ENCODE measurements at places on chromosomes 12 and 14.
A peak's percentile ranks its signal among the peaks of the same experiment; 100 is the strongest.

GRCh38 chr12:74551291-74551690 is 13.7 kb downstream of the ATXN7L3B start:
- no peak for DNase-seq

DNA sequence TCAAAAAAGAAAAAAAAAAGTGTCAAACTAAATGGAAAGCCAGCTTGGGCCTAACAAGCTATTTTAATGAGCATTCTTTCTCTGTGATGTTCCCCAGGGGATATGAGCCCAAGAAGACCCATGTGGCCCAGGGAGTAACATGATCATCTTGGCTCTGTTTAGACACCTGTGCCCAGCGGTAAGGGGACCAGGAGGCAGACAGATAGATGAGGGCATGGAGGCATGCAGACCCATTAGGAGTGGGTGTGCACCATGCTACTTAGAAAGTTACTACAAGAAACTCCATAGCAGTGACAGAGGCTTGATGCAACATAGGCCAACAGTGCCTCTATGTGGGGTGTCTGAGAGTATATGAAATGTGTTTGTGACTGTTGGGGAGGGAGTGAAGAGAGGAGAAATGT is 3.1 kb upstream of the CREBL2 start:
- DNase-seq = no peak

- peak; percentile 95 for DNase-seq
Measured at GRCh38 chr14:64720131-64720576, 15.9 kb downstream of the PLEKHG3 start.

GRCh38 chr14:105059925-105060565 is 5.2 kb downstream of the GPR132 start:
- no peak for DNase-seq

DNA sequence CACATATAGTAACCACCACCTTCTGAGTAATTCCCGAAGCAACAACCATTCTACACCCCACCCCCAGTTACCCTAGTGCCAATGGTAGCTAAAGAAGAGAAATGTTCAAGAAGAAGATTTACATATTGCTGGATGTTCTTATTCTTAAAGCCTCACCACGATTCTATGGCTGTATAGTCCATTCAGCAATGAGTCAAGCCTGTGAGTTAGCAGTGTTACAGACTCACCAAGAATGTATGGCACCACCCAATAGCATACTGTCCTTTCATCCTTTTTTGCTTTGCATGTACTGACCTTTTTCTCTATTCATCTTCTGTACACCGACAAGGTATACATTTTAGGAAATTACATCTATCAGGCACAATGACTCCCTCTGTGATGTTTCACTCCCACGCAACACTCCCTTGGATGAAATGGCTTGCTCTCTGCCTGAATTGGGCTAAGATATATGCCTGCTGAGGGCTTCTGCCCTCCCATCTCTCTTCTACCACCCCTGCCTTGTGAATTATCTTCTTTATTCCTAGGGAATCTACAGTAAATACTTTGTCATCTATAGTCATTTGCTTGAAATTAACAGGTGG is 945.8 kb downstream of the DIO2 start:
- no peak for DNase-seq

DNA sequence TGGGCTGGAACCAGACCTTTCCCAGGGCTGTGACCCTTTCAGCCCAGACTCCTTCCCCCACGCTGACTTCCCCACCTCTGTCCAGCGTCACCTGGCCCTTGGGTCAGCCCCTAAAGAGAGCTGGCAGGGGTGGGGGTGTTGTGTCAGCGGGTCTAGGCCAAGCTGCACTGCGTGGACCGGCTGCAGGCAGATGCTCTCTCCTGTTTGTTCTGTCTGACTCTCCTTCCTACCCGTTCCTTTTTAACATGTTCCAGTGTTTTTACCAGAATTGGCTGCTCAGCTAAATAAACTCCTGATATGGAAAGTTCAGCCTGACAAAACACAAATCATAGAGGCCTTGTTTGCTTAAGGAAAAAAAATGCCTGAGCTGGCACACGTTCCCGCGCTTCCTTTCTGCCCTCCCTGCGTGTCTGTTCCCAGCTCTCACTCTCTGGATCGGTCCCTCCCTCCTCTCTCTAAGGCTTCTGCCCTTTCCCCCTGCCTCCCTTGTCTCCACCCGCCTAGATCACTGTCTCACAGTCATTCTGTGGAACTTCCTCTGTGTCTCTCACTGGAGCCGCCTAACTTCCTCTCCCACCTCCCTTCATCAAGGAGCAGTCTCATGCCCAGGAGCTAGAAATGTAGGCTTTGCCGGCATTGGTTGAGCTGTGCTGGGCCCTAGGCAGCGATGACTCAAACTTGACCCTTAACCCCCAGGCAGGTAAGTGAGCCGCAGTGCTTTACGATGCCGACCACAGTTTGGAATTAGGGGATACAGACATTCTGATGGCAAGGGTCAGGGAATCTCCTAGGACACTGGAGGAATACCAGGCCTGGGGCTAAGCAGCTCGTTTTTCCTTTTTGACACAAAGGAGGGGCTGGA is 15.5 kb upstream of the MLXIP start:
- DNase-seq = no peak

DNA sequence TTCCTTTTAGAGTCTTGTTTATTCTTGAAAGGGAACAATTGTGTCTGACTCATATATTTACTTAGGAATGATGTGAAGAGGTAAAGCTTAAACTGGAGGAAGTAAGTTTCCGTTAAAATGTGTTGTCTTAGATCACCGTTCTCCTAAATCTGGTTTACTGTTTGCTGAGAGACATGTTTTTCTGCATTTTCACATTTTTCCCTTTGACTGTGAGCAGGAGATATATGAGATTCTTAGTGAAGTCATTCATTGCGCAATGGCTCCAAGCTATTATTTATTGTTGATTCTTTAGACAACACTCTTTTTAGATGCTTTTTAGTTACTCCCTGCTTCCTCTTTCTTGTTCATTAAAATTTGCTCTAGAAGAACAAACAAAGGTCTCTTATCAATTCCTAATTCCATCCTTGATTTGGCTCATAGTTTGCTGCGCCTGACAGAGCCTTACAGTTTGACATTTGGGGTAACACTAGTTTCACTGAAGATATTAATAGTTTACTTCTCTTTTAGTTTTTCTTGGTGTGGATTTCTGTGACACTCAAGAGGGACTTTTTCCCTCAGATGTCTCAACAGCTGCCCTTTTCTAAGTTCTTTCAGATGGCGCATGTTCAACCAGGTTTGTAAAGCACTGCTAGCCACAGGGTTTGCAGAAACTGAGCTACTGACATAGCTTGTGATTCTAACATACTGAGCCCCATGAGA is 11.4 kb downstream of the CLECL1 start:
- DNase-seq = no peak

DNA sequence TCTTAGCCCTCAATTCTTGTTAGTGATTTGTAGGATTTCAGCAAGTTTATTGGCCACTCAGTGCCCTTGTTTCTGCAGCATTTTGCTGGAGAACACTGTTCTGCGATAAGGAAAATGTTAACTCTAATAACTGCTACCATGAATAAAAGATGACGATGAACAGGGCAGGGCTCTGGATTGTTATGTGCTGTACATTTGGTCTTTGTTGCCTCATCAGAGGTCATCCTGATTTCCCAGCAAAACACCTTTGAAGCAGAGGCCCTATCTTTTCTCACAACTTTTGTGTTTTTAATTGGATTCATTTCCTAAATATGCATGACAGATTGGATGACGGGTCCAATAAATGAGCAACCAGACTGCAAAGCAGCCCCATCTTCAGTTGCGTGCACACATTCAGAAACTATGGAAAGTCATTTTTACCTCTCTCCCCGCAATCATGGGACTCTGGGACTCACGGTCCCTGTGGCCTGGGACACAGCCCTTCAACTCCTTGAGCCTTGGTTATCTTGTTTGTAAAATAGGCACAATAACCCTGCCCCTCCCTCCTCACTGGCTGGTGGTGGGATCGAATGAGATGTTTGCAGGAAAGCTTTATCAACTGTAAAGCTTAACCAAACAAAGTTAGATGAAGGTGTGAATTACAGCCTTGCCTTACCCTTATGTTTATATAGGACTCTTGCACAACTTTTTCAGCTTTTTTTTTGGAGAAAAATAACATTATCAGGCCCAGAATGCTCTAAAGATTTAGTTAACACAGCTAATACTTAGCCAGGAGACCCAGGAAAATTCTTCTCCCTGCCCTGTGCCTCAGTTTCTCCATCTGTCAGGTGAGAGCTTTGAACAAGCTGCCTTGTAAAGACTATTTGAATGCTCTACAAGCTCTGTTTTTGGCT is 45.4 kb downstream of the RPH3A start:
- no peak for DNase-seq

DNA sequence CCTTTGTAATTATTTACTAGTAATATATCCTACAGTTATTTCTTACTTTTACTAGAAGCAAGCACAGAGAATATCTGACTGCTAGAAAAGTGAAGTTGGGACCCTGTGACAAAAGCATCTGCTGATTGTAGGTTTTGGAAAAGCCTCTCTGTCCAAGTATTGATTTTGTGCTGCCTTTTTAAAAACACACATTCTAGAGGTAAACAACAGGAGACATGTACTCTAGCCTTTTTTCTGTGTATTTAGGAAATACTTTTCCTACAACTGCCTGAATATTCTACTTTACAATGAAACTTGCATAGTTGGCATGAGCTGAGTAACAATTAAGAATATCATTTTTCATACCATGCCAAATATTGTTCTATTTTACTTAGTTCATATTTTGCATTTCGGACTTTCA is 1249.0 kb downstream of the SLC16A7 start:
- no peak for DNase-seq

DNA sequence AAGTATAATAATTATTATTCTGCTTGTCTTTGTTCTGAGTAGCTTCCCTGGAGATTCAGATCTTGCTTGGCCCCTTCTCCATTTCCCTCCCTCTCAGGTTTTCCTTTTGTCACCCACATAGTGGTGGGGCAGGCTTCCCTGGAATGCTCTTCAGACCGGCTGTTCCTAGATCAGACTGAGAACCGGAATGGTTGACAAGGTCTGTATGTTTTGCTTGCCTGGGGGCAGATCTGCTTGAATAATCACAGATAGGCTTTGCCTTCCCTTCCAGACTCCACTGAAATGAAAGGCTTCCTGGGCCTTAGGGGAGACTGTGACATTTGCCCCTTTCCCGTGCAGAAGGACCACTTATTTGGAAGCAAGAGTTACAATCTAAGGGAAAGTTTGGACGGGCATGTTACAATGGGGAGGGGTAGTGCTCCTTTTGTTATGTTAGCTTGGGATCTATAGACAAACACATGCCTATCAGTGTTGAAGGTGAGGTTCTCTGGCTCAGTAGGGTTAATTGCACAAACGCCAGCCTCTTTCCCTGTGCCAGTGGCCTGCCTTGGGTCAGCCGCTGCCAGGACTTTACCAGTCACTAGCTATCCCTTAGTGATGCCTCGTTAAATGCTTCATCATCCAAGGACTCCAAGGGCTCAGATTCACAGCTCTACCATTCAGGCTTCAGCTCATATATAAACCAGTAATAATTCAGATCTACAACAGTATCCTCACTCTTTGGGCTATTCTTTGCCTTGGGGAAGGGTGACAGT is 178.6 kb downstream of the SNAPC1 start:
- no peak for DNase-seq

GRCh38 chr12:39033782-39034181 is 128.4 kb upstream of the CPNE8 start:
- DNase-seq = no peak

DNA sequence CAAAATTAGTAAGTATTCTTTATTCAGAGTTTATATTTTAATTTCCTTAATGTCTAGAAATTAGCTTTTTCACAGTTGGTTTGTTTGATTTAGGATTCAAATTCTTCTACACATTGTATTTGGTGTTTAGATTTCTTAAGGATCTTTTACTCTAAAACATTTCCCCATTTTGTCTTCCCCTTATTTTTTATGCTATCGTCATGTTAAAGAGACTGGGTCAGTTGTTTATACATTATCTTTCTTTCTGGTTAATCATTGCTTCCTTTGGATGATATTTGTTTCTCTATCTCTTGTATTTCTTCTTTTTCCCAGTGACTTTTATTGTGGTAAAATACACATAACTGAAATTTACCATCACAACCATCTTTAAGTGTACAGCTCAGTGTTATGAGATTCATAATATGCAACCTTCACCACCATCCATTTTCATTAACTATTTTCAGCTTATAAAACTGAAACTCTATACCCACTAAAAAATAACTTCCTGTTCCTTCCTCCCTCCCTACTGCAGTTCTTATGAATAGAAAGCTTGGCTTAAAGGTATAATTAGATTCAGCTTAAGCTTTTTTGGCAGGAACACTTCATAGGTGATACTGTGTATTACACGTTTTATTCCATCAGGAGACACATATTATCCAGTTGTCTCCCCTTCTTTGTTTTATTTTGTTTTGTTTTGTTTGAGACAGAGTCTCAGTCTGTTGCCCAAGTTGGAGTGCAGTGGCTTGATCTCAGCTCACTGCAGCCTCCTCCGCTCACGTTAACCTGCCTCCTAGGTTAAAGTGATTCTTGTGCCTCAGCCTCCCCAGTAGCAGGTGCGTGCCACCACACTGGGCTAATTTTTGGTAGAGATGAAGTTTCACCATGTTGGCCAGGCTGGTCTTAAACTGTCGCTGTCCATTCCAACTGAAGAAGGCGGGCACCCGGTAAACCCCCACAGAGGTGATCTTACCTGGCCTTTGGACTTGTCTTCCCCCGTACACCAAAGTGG is 45.0 kb downstream of the NOPCHAP1 start:
- DNase-seq = no peak

GRCh38 chr12:3728686-3729085 is 24.2 kb downstream of the CRACR2A start:
- no peak for DNase-seq

DNA sequence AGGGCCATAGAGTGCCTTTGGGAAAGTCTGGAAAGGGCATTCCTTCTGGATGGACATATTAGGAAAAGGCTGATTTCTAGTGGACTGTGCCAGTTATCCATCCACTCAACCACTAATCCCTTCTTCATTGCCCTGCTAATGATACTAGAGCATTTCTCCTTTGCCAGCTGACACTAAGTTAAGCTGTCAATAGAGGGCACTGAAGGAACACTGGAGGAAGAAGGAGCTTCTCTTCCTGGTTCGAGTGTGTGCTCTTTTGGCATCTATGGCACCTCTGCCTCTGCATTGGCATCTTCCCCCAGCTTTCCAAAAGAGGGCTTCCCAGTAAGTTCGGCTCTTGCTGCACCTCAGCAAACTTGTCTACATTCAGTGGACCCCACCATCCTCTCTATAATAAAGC is 165.4 kb downstream of the DERA start:
- peak; percentile 2 for DNase-seq

DNA sequence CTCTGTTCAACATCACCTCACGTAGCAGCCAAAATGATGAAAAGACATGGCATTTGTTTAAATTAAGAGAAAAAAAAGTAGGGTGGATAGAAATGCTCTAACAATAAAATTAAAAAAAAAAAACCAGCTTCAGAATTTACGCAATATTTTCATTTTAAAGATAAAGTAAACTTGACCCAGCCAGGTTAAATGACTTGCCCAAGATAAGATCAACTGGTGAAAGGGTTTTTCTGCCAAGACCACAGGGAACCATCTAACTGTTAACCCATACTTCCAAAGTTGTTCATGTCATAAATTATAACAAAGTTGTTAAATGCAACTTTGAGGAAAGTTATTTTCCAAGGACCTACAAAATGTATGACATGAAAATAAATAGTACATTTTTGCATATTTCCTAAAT is 129.6 kb upstream of the SOX5 start:
- no peak for DNase-seq

- DNase-seq = no peak
Measured at GRCh38 chr14:50666772-50667683, 1.1 kb downstream of the SAV1 start.

Measured in kidney epithelial cell (primary cell).